ENCODE measurements at places on chromosomes 6 and 20.
A peak's percentile ranks its signal among the peaks of the same experiment; 100 is the strongest.

DNA sequence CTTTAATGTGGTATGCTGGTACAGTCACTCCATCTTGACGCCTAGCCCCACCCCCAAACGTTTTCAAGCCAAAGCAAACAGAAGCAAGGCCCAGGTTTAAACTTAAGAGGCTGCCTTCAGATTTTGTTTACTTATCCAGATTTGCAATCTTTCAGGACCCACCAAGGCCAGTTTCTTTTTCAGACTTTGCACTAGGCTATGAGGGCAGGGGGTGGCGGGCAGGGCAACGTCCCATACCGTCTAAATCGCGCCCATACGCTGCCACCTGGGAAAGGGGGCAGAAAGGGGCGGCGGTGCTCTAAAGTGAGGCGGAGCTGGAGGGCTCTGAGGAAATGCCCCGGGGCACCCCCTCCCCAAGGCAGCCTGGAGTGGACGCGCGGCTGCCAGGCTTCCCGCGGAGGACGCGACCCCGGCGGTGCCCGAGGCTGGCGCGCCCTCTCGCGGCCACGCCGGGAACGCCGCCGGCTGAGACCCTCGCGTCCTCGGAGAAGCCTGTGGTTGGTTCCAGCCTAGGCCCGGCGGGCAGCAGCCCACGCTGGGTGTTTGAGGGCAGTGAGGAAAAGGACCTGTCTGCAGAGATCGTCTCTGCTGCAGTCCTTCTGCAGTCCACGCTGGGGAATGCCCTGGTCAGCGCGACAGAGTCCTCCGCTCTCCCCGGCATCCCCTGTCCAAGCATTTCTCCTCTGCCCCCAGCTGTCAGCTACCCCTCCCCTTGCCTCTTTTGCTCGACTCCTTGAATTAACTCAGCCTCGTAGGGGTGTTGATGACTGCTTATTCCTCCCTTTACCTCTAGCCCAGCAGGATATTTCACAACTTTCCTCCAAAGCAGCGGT lies 129.2 kb upstream of the PRND start:
- peaks cover 7% of the 10 kb centered on the region for H3K27me3 ChIP-seq
- H3K4me3 ChIP-seq, result peak overlapping the region; percentile 42
- DNase-seq, result peak; percentile 71
- no peak overlapping the region for H3K27ac ChIP-seq

GRCh38 chr6:148265054-148265453 lies 77.6 kb upstream of the SASH1 start:
- H3K4me3 ChIP-seq, result no peak overlapping the region
- H3K36me3 ChIP-seq, result no peaks in the 10 kb centered on the region
- H3K4me1 ChIP-seq, result no peaks in the 10 kb centered on the region
- DNase-seq, result no peak
- H3K27ac ChIP-seq, result no peak overlapping the region

GRCh38 chr20:51936377-51936776 lies 134.1 kb upstream of the SALL4 start:
- H3K27ac ChIP-seq, result no peak overlapping the region
- DNase-seq, result no peak
- H3K4me1 ChIP-seq, result no peaks in the 10 kb centered on the region
- H3K27me3 ChIP-seq, result peaks cover 7% of the 10 kb centered on the region
- no peaks in the 10 kb centered on the region for H3K36me3 ChIP-seq

DNA sequence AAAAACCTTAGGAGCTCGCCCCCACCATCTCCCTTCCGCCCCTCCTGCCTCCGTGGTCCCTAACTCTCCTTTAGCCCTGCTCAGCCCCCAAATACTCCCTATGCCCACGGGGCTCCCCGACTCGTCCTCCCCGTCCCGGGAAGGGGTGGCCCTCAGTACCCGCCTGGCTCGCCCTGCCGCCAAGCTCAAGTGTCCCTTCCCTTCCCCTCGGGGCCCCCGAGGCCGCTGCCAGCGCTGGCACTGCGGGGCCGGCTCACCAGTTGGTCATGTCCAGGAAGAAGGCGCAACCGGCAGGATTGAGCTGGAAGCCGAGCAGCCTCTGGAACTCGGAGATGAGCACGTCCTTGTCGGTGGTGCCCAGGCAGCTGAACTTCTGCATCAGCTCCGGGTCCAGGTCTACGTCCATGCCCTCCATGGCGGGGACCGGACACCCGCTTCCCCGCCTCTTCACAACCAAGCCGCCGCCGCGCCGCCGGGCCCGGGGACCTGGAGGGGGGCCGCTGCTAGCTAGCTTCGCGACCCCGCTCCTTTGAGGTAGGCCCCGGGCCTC lies 303 bp downstream of the ILRUN start:
- peak overlapping the region; percentile 99 for H3K4me3 ChIP-seq
- DNase-seq, result no peak
- H3K27me3 ChIP-seq, result no peaks in the 10 kb centered on the region
- peaks cover 11% of the 10 kb centered on the region for H3K36me3 ChIP-seq

DNA sequence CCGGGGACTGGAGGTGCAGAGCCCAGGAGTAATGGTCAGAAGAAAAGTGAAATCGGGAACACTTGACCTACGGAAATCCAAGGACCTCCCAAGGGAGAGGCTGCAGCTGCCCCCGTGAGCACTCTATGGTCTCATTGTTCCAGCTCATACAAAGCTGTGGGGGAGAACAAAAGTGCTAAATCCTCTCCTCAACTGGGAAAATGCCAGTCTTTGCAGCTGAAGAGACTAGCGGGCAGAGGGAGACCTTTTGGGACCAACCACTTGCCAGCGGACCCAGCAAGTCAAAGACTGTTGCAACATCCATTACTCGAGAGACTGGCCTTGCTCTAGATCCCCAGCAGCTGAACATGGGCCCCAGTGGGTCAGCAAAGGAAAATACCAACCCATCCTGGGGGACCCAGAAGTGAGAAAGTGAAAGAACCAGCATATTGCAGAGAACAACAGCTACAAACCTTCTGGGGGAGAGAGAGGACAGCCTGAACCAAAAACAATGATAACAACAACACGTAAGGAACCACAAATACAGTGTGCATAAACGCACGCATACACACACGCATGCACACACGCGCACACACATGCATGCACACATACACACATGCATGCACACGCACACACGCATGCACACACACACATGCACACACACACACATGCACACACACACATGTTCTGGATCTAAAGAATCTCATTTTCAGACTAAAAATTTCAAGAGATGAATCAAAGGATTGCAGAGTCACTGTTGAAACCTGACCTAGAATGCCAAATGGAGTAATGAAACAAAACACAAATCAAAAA lies 24.7 kb upstream of the ELMO2 start:
- no peak for DNase-seq
- H3K27me3 ChIP-seq, result peaks cover 40% of the 10 kb centered on the region
- H3K4me1 ChIP-seq, result no peaks in the 10 kb centered on the region
- H3K27ac ChIP-seq, result no peak overlapping the region
- H3K36me3 ChIP-seq, result no peaks in the 10 kb centered on the region

DNA sequence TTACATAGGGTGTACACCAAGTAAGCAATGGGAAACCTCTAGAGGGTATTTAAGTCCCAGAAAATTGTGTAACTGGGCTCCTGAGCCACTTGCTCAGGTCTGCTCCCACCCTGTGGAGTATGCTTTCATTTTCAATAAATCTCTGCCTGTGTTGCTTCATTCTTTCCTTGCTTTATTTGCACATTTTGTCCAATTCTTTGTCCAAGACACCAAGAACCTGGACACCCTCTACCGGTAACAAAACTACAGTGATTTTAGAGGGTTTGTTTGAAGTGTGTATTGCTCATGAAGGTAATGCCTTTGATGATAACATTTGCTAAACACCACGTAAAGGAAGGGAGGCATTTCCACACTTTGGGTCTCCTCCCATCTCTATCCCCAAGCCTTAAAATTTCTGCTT lies 46.2 kb downstream of the MYB start:
- peaks cover 27% of the 10 kb centered on the region for H3K4me1 ChIP-seq
- no peaks in the 10 kb centered on the region for H3K27me3 ChIP-seq
- H3K27ac ChIP-seq, result no peak overlapping the region
- no peaks in the 10 kb centered on the region for H3K36me3 ChIP-seq
- no peak for DNase-seq
- no peak overlapping the region for H3K4me3 ChIP-seq

GRCh38 chr6:33624856-33625255 lies 3.7 kb downstream of the ITPR3 start:
- H3K36me3 ChIP-seq, result peaks cover 19% of the 10 kb centered on the region
- DNase-seq, result no peak
- H3K4me3 ChIP-seq, result no peak overlapping the region
- H3K27me3 ChIP-seq, result no peaks in the 10 kb centered on the region

GRCh38 chr6:22087960-22088706 lies 208.7 kb downstream of the PRL start:
- no peaks in the 10 kb centered on the region for H3K36me3 ChIP-seq
- no peak overlapping the region for H3K27ac ChIP-seq
- no peak for DNase-seq
- H3K27me3 ChIP-seq, result no peaks in the 10 kb centered on the region

- H3K4me1 ChIP-seq, result no peaks in the 10 kb centered on the region
- peaks cover 7% of the 10 kb centered on the region for H3K27me3 ChIP-seq
- no peaks in the 10 kb centered on the region for H3K36me3 ChIP-seq
- no peak overlapping the region for H3K4me3 ChIP-seq
- no peak overlapping the region for H3K27ac ChIP-seq
- DNase-seq, result no peak
Measured at GRCh38 chr20:19376451-19377229, 164.2 kb downstream of the SLC24A3 start.

DNA sequence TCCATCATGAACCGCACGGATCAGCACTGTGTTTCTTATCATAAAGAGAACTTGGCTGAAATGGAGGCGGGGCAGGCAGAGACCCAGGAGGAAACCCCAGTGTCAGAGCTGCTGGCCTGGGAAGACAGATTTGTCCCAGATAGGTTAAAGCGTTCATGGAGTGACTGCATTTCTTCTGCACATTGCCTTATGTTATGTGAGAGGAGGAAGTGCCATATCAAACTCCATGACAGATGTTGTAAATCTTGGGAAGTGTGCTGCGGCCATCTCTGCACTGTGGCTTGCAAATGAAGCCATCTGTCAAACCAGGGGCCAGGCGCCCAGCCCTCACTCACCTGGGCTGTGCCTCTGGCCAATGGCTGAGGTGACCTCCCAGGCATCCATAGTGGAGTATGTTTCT lies 163.0 kb downstream of the SLC24A3 start:
- no peak for DNase-seq
- H3K27ac ChIP-seq, result no peak overlapping the region
- H3K4me3 ChIP-seq, result no peak overlapping the region
- no peaks in the 10 kb centered on the region for H3K36me3 ChIP-seq
- H3K4me1 ChIP-seq, result no peaks in the 10 kb centered on the region

DNA sequence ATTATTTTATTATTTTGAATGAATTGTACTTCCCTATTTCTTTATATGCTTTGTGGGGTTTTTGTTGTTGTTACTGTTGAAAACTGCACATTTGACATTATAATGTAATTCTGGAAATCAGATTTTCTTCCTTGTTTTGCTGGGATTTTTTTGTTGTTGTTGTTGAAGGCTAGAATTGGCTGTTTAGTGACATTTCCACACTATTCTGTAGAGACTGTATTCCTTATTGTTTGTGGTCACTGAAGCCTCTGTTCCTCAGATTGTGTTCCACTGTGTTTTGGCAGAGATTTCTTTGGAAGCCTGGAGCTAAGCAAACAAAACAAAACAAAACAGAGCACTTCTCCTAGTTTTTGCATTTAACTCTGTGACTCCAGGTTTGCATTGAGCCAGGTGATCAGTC lies 52.9 kb downstream of the CDYL start:
- no peaks in the 10 kb centered on the region for H3K27me3 ChIP-seq
- peaks cover 9% of the 10 kb centered on the region for H3K4me1 ChIP-seq
- peaks cover 38% of the 10 kb centered on the region for H3K36me3 ChIP-seq
- no peak overlapping the region for H3K27ac ChIP-seq
- no peak for DNase-seq

GRCh38 chr20:50545126-50545525 lies 34.9 kb downstream of the PTPN1 start:
- H3K27me3 ChIP-seq, result no peaks in the 10 kb centered on the region
- peak overlapping the region; percentile 85 for H3K27ac ChIP-seq
- no peak for DNase-seq
- no peak overlapping the region for H3K4me3 ChIP-seq

DNA sequence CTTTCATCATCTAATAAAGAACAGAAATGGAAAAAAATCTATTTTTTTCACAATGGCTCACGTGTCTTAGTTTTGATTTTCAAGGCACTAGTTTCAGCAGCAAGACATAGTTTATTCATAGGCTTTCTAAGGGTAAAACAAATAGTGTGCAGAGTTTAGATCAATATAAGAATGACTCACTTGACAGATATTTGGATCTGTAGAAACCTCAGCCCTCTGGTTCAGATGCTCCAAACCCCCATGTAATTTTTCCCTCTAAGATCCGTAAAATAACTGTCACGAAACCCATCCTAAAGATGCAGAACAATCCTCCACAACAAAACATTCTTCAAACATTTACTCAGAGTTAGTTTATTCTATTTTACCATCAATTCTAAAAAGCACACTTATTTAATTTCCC lies 43.4 kb downstream of the IYD start:
- H3K4me1 ChIP-seq, result peaks cover 14% of the 10 kb centered on the region
- DNase-seq, result no peak
- peaks cover 59% of the 10 kb centered on the region for H3K27me3 ChIP-seq
- no peak overlapping the region for H3K27ac ChIP-seq
- H3K36me3 ChIP-seq, result no peaks in the 10 kb centered on the region

DNA sequence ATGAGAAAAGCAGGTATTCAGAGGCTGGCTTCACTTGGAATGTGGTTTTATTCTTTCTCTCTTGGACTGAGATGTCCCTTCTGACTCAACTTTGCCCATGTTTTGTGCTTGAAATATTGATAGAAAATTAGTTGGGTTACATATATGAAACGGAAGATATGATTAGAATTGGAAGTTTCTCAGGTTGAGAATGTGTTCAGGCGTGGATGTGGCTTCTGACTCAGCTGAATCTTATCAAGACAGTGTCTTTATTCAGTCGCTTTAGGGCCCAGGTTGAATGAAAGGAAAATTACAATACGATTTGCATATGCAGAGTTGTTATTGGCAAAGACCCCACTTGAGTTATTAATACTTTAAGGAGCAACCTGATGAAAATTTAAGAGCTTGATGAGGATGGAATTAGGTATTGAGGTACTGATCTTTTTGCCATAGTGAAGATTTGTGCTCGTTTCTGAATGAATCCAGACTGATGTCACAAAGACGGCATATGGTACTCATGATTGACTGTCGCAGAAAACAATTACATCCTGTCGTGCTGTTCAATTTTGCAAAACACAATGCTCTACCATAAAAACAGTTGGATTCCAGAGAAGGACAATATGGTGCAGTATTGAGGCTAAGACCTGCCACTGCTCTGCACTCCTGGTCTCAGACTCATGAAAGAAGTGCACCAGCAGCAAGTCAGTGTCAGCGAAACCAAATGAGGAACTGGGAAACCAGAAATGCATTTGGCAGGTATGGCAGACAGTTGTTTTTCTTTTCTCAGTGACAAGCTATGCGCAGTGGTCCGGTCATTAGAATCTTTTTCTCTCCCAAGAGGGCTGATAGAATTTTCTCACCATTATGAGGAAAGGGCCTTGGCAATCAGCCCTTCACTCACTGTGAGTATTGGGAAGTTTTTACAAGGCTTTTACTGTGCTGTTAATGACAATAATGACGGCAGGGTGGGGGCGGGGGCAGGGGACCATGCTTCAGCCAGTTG lies 158.3 kb downstream of the DOK5 start:
- no peak for DNase-seq
- H3K36me3 ChIP-seq, result no peaks in the 10 kb centered on the region
- peaks cover 6% of the 10 kb centered on the region for H3K4me1 ChIP-seq
- H3K27ac ChIP-seq, result no peak overlapping the region
- H3K4me3 ChIP-seq, result no peak overlapping the region

- no peaks in the 10 kb centered on the region for H3K27me3 ChIP-seq
- peak overlapping the region; percentile 50 for H3K27ac ChIP-seq
- H3K4me3 ChIP-seq, result peak overlapping the region; percentile 51
- peaks cover 15% of the 10 kb centered on the region for H3K36me3 ChIP-seq
- no peak for DNase-seq
Measured at GRCh38 chr6:142867988-142868812, 76.8 kb downstream of the HIVEP2 start.
